ENCODE measurements at places on chromosomes 4 and X.
A peak's percentile ranks its signal among the peaks of the same experiment; 100 is the strongest.

DNA sequence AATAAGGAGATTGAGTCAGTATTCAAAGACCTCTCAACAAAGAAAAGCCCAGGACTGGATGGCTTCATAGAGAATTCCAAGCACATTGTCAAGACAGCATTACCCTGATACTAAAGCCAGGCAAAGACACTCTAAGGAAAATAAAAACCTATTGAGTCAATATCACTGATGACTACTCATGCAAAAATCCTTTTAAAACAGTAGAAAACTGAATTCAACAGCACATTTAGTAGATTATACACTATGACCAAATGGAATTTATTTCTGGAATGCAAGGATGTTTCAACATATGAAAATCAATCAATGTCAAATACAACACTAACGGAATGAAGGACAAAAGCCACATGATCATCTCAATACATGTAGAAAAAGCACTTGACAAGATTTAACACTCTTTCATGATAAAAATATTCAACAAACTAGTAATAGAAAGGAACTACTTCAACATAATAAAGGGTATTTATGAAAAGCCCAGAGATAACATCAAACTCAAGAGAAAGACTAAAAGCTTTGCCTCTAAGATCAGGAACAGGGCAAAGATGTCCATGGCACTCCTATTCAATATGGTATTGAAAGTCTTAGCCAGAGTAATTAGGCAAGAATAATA lies 633.3 kb downstream of the ANKRD50 start:
- no peak for DNase-seq

GRCh38 chrX:33970028-33970967 lies 161.8 kb downstream of the FAM47A start:
- DNase-seq: no peak

- DNase-seq: no peak
Measured at GRCh38 chr4:3201718-3202702, 46.9 kb upstream of the MSANTD1 start.

DNA sequence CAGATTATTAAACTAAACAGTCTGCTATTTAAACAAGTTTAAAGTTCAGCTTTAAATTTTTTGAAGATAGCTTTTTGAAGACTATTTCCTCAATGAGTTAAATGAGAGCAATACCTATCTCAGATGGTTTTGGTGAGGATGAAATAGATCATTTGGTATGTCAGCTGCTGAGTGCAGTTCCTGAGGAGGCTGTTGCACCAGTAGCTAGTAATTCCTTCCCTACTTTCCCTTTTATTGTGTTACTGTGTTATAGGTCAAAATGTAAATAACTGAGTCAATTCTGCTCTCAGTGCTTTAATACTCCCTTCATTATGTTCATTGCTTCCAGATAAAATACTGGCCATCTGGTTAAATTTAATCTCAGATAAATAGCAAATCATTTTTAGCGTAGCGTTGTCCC lies 48.6 kb downstream of the BMPR1B start:
- DNase-seq: no peak

GRCh38 chrX:47523297-47523696 lies 37.7 kb upstream of the ARAF start:
- DNase-seq: no peak

DNA sequence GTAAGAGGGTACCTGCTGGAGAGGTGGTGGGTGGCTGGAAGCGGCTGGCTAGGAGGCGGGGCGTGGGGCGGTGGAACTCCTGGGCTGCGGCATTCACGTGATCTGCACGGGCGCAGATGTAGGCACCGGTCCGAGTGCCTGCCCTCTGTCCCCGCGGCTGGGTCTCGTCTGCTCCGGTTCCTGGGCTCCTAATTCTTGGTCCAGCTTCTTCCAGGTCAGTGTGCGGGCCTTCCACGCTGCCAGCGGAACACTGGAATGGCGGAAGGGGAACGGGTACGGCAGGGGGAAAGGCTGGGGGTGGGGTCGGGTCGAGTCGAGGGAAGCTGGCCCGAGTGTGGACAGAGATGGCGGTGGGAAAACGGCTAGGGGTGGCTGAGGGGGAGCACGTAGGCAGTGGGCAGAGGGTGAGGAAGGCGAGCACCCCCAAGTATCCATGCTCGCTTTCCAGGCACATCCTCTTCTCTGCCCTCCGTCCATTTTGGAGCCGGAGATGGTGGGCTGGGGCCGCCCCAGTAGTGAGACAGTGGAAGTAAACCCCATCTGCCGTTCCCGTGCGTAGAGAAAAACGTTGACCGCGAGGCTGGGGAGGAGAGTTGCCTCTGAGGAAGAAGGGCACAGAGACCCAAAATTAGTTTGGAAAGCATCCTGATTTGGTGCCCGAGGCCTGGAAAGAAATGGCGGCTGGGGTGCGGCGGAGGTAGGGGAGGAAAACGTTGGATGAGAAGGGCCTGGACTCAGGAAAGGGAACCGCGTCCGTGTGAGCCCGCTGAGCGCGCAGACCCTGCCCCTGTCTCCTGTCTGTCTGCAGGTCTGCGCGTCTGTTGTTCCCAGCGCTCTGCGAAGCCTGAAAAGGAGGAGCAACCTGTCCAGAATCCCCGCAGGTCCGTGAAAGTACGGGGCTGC lies at the start of gene TCEAL4:
Gene TCEAL4, plus strand, starts transcription at position 105 of the 903 bp plus-strand sequence. CDS start 1,161 bp downstream, outside the sequence.
- no peak for DNase-seq

- no peak for DNase-seq
Measured at GRCh38 chrX:46649421-46650260, 76.1 kb downstream of the CHST7 start.

DNA sequence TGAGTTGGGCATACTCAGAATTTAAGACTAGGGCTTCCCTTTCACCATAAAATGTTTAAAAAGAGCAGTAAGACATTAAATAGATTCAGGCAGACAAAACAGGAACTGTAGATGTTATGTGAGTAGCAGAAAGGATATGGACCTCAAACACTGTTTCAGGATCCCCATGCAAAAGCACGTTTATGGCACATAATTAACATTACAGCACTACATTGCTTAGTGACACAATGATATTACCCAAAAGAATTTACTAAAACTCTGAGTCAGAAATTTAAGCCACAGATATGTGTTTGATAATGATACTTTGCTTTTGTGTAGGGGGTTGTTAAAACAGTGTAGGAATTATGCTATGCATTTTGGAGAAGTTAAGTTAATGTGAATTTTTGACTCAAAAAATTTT lies 266.3 kb downstream of the PDGFC start:
- DNase-seq: no peak

GRCh38 chr4:98572697-98573096 lies 85.7 kb downstream of the TSPAN5 start:
- no peak for DNase-seq

GRCh38 chr4:140523857-140524742 lies at the start of gene ELMOD2:
TSS of gene ELMOD2 (plus strand) at chr4:140524168. CDS start at chr4:140525429, 1,261 bp downstream.
- peak; percentile 71 for DNase-seq

All from Panc1 (cell line).